Upper lobe of right lung (tissue), 1 donor: ENCODE measurements at places on chromosomes 3 and 15. TPM values are rescaled to one million over a fixed set of nuclear protein-coding genes. Genes with fewer than 3 reads are reported as not detected.

- no peak for DNase-seq
These were observed 156.2 kb downstream of the MEGF11 start for GRCh38 chr15:66097151-66098021.

DNA sequence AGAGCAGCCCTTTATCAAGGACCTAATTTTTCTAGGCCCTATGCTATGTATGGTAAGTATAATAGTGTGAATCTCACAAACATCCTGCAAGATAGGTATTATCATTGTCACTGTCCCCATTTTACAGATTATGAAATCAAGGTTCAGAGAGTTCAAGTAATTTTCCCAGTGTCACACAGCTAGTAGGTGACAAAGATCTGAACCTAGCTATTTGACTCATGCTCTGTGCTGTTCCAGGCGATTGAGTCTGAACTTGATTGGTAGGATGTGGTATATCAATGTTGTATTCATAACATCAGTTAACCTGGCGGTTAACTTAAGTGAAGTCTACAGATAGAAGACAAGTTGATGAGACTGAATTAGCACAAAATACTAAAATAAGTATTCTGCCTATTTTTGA lies 229.9 kb downstream of the CHST2 start:
- DNase-seq = no peak

DNA sequence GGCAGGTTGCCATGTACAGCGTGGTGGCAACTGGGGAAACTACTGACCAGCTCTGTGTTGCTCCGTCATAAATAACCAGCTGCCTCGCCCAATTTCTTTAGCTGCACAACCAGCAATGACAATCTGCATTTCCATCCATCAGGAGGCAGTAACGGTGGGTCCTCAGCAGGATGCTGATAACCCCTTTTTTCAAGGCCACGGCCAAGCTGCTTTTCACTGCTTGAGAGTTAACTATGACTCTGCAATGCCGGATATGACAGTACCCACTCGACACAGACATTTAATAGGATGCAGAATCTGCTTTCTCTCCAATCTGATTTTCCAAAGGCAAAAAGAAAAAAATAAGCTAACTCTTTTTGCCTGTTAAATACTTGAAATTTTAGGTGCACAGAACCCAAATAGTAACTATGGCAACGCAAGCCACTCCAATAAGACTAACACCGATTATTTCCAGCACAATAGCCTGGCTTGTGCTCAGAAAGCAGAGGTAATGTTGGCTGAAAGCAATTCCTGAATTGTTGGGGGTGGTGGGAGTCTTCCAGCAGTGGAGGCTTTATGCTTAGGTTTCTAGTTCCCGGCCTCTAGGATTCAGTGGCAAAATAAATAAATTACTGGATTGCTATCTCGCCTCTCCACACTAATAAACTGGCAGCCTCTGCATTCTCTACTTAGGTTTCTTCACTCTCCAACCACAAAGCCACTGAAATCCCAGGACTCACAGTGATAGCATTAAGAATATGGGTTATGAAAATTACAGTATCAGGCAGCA lies 31.2 kb upstream of the SRGAP3 start:
- DNase-seq = no peak

- no peak for DNase-seq
These were observed 198.5 kb downstream of the RSRC1 start for GRCh38 chr3:158308236-158308928.

DNA sequence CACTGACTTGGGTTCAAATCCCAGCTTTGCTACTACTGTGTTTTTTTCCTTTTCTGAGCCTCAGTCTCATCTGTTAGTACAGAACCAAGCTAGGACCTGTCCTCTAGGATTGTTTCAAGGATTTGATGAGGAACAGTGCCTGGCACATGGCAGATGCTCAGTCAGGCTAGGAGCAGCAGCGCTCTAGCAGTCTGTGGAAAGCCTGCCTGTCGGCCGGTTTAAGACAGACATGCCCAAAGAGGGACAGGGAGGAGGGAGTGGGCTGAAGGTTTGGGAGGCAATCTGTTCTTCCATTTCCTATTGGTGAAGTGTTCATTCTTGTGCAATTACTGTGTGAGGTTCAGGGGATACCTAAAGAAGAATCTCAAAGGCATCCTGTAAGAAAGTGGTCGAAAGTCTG lies 35.1 kb upstream of the RGMA start:
- DNase-seq = no peak

SNRPA1 gene
- 40.7 TPM for total RNA-seq

GRCh38 chr15:77015646-77016320 lies 20.9 kb downstream of the PSTPIP1 start:
- DNase-seq = no peak

DNA sequence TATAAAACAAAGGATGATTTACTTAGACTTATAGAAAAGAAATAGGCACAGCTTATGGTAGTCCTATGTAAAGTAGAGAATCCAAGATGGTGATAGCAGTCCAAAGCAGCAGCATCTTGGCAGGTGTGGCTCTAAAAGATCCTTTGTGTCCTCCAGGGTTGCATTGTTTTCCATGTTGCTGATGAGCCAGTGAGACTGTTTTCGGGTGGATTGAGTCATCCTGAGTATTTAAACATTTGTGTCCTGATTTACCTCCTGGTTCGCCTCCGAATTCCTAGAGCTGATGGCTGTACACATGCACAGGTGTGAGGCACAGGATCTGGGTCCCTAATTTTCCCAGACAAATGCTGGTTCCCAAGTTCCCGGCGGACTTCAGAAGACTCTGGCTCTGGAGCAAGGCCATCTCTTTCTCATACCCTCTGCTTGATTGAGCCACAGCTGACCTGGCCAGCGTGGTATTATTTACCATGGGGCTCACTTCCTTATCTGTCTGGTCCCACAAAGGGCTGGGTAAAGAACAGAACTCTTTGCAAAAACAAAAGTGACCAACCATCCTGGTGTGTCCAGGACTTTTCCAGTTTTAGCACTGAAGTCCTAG lies 51.0 kb downstream of the ARNT2 start:
- no peak for DNase-seq

GRCh38 chr15:69555080-69555479 lies 102.5 kb downstream of the RPLP1 start:
- no peak for DNase-seq

GRCh38 chr3:66593978-66594377 lies 93.2 kb upstream of the LRIG1 start:
- DNase-seq = no peak

DNA sequence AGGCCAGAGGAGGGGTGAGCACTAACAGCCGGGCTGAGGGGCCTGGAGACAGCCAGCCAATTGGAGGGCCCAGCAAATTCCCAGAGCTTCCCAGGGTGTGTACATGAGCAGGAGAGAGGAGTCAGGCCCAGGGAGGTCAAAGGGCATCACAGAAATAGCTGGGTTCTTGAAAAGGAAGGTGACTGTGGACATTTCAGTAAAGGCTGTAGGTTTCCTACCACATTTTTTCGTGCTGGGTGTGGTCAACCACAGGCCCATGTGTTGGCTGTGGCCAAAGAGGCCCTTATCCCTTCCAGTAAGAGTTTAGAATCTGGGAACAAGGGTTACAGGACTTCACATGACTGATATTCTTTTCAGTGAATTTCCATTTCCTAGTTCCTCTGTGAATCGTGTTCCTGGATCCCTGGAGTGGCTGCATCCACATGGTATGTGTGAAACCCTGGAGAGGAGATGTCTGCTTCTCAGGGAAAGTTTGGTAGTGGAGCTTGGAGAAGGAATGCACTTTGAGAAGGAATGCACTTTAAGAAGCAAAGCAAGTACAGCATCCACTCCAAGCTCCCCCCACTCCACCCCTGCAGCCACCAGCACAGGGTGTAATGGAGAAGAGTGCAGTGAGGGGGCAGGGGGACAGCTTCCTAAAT lies 73.2 kb upstream of the HEG1 start:
- DNase-seq = peak; percentile 72

MUC4 gene
- total RNA-seq = 1.1 TPM

GRCh38 chr15:66852064-66852905 lies 150.2 kb downstream of the SMAD6 start:
- DNase-seq = no peak

DNA sequence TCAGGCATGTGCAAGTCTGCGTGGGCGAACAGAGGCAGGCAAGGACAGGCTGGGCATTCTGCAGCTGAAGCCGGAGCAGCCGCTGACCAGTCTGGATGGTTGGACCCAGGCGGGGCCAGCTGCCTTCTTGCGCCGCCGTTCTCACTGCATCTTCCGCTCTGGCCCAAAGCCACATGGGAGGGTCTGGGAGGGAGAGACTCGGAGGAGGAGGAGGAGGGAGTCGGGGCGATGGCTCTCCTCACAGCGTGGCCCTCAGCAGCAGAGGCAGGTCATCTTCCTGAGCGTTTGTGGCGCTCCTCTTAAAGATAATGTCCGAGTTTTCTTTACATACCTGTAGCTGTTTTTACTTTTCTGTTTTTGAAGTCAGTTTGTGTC lies 5.9 kb downstream of the CLK3 start:
- DNase-seq = peak; percentile 53
